AG04449 (cell line): ENCODE measurements at places on chromosomes 13 and 19.

GRCh38 chr13:82654861-82655855 lies 1227.1 kb downstream of the SLITRK1 start:
- no peak for DNase-seq

- DNase-seq, result no peak
These were observed 3.5 kb downstream of the CYP4F2 start for GRCh38 chr19:15894359-15894758.

GRCh38 chr13:49539746-49540145 lies 44.0 kb downstream of the PHF11 start:
- DNase-seq, result no peak

DNA sequence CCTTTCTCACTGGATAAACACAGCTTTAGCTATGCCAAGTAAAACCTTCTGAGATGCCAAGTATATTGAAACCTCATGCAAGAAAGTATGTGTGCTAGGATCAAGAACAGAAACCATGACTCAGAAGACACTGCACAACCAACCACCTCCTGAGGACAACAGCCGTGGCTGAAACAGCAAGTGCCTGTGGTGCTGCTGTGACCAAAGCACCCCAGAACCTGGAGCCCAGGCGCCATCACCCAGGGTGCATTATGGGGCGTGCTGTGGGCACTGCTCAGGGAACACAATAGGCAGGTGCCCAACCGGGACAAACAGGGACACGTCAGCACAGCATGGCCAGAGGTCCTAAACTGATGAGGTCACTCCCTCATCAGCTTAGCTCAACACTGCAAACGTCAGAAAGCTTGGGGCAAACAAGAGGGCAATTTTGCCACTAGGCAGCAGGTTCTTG lies 101.3 kb upstream of the SLC15A1 start:
- peak; percentile 57 for DNase-seq

GRCh38 chr19:38792250-38793111 lies 3.5 kb downstream of the LGALS7B start:
- no peak for DNase-seq

DNA sequence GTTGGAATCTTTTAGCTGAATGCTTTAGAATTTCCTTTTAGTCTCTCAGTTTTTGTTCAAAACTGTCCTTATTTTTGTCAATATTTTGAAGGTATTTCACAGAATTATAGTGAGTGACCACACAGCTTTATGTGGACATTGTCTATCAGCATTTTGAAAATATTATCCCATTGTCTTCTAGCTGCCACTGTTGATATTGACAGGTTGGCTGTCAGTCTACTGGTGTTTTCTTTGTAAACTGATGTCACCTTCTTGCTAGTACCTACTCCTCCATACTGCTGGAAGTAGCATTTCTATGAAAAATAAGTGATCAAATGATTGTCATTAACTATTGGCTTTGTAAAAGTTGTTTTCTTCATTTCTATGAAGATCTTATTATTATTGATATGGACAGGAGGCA lies 256.8 kb downstream of the KLF12 start:
- no peak for DNase-seq

DNA sequence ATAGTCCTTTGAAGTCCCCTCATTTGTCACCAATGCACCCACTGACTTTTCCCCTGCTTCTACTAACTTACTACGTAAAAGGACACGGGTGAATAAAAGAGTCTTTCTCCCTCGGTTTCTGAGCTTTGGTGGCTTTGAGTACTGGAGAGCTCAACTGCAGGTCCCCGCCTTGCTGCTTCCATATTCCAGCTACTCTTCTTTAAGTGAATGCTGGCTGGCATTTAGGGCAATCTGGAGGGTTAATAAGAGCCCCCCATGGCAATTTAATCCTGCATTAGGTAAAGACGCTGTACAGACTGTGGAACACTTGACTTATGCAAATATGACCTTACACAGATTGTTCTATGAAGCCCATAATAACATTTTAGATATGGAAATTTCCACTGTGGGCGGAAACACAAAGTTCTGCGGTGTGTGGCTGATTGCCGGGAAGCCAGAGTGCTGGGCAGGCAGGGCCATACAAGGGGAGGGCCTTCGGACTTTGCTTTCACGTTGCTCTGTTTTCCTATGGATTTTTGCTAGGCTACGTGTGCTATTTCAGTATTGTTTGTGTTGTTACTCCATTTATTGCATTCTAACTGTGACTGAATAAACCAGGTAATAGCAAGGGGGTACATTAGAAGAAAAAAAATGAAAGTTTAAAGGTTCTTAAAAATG lies 97.5 kb downstream of the SLC10A2 start:
- DNase-seq, result no peak

GRCh38 chr13:97191615-97192014 lies 30.5 kb upstream of the MBNL2 start:
- no peak for DNase-seq

GRCh38 chr13:23730251-23730650 lies 158.9 kb downstream of the MIPEP start:
- DNase-seq, result no peak

DNA sequence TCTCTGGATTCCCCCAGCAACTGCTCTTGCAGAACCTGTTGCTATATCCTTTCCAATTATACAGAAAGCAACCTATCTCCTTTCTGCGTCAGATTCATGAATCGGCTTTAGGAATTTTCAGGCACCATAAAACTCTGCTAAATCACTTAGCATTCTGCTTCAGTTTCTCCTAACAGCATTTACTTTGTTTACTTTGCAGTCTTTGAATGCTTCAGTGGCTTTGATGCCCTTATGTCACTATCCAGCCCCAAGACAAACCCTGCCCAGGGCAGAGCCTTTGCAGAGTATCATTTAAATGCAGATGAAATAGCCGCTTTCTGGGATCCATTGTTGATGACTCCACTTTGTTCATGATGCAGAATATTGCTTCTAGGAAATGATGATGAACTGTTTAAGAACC lies 43.1 kb downstream of the SLITRK1 start:
- DNase-seq, result no peak

GRCh38 chr13:100608906-100609305 lies 20.3 kb upstream of the GGACT start:
- no peak for DNase-seq

GRCh38 chr13:89846926-89847585 lies 1500.4 kb upstream of the MIR17HG start:
- no peak for DNase-seq

GRCh38 chr13:104634016-104634415 lies 1567.8 kb upstream of the SLC10A2 start:
- DNase-seq, result no peak

- DNase-seq, result no peak
These were observed 27.2 kb downstream of the GPX4 start for GRCh38 chr19:1130771-1131717.

GRCh38 chr19:47427241-47428176 lies 8.2 kb upstream of the MEIS3 start:
- no peak for DNase-seq

GRCh38 chr13:21777166-21777565 lies 106.3 kb downstream of the FGF9 start:
- no peak for DNase-seq

GRCh38 chr13:43767341-43767931 lies 19.3 kb downstream of the ENOX1 start:
- no peak for DNase-seq
